ENCODE measurements at places on chromosomes 11 and 22.

GRCh38 chr11:19594326-19594725, 118.3 kb upstream of the NAV2 start:
- no peak for DNase-seq

- DNase-seq = no peak
Measured at GRCh38 chr11:127651888-127652221, 651.3 kb upstream of the KIRREL3 start.

- DNase-seq = peak; percentile 19
Measured at GRCh38 chr22:46931881-46932280, 169.4 kb downstream of the TBC1D22A start.

- no peak for DNase-seq
Measured at GRCh38 chr22:20131597-20131858, at the start of gene ZDHHC8. ZDHHC8 (plus strand) TSS chr22:20131804; CDS start chr22:20131948, 144 bp downstream.

- DNase-seq = no peak
Measured at GRCh38 chr11:95455228-95455970, 224.4 kb upstream of the SESN3 start.

All from non-pigmented ciliary epithelial cell (primary cell).